ENCODE measurements at places on chromosomes 7 and 10.

- DNase-seq: no peak
Measured at GRCh38 chr7:99127636-99128035, 16.3 kb downstream of the SMURF1 start.

DNA sequence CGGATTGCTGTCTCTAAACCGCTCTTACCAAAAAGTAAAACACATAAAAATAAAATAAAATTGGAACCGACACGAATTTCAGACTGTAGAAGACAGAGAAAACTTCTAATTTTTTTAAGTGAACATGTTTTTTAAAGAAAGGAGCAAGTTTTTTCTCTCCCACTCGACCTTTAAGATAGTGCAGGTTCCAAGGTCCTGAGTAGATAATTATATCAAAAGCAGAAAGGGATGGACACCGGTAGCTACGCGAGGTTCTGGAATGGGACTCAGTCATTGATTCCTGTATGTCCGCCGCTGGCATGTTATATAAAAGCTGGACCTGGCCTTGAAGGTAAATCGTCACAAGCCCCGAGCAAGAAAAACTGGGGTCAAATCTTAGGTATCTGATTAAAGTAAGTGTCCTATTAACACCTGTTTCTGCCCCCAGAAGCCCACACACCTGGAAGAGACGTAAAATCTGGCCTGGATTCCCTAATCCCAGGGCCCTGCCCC lies 462 bp upstream of the CISD1 start:
- no peak for DNase-seq

GRCh38 chr7:69893906-69894305 lies 295.6 kb downstream of the AUTS2 start:
- DNase-seq: no peak

GRCh38 chr7:54978364-54979116 lies 40.3 kb upstream of the EGFR start:
- no peak for DNase-seq

DNA sequence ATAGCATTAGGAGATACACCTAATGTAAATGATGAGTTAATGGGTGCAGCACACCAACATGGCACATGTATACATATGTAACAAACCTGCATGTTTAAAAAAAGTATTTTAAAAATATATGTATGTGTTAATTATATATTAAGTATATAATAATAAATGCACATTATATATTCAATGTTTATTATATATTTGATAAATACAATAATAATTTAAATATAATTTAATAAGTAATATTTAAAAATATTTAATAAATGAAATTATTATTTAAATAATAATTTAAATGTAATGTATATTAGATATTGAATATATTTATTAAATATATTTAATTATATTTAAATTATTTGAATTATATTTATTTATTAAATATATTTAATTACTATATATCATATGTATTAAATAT lies 661.3 kb upstream of the COBL start:
- DNase-seq: no peak

DNA sequence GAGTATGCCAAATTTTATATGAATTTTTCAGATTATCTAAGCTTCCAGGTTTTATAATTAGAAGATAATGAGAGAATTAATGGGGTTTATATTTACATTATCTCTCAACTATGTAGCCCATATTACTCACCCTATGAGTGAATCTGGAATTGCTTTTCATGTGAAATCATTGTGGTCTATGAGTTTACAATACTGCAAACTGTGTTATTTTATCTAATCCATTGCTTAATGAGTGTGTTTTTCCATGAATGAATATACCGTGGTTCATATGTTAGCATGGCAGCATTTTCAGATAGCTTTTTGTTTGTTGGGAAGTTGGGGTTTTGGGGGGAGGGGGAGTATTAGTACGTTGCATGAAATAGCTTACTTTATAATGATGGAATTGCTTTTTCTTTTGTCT lies 44.5 kb downstream of the FGFBP3 start:
- no peak for DNase-seq

DNA sequence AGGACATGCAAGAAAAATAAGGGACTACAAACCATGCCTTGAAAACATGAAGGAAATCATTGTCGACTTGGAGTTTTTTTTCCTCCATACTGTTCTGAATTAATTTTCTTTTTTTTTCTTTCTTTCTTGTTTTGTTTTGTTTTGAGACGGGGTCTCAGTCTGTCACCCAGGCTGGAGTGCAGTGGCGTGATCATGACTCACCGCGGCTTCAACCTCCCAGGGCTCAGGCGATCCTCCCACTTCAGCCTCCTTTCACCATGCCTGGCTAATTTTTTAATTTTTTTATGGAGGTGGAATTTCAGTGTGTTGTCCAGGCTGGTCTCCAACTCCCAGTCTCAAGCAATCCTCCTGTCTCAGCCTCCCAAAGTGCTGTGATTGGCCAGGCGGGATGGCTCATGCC lies 11.6 kb downstream of the UCMA start:
- no peak for DNase-seq

- no peak for DNase-seq
Measured at GRCh38 chr10:22852712-22853353, 75.0 kb upstream of the ARMC3 start.

DNA sequence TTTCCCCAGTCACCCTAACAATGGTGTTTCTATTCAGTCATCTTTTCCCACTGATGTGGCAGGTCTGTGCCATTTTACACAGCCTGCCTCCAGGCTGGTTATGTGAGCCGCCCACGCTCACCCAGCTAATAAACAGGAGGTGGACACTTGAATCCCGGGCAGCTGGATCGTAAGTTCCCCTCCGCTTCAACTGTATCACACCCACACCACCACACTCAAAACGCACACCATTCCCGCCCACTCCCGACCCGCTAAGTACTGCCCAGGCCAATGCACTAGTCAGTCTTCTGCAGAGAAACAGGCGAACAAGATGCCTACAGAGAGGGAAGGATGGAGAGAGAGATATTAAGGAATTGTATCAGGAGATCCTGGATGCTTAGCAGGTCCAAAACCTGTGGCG lies 38.9 kb upstream of the PFKP start:
- DNase-seq: no peak

DNA sequence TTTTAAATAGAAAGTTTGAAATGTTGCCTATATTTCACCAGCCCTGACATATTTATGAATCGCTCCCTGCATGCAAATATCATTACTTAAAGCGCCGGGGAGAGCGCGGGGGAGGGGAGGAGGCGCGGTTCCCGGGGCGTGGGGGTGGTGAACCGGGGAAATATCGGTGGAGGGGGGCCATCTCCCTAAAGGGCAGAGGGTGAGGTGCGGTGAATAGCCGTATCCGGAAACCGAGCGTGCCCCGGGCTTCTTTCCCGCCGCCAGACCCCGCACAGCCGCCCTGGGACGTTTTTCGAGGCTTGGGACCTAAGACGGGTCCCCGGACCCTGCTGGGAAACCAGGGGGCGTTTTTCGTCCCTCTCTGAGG lies 6.9 kb upstream of the ZNF503 start:
- no peak for DNase-seq

GRCh38 chr7:70239918-70240317 lies 641.6 kb downstream of the AUTS2 start:
- DNase-seq: no peak

DNA sequence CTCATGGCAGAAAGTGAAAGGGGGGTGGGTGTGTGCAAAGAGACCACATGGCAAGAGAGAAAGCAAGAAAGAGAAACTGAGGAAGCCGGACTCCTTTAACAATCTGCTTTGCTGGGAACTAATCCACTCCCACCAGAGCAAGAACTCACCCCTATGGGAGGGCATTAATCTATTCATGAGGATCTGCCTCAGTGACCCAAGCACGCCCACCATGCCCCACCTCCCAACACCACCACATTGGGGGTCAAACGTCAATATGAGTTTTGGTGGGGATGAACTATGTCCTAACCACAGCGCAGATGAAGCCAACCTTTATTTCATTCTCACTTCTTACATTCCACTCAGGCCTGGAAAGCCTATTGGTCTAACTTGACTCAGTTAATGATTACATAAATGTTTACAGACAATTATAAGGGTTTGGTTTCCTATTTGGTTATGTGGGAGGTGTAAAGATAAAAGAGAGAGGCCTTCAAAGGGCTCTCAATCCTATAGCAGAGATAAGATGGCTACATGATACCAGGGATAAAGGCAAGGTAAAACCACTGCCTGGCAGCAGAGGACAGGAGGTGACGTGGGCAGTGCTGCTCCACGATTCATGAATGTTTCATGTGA lies 601.8 kb downstream of the PARD3 start:
- no peak for DNase-seq

- no peak for DNase-seq
Measured at GRCh38 chr10:35569111-35569707, 35.9 kb upstream of the GJD4 start.

- DNase-seq: no peak
Measured at GRCh38 chr7:38951213-38951612, 26.5 kb upstream of the POU6F2 start.

- no peak for DNase-seq
Measured at GRCh38 chr10:5963071-5963470, 14.3 kb downstream of the IL15RA start.

DNA sequence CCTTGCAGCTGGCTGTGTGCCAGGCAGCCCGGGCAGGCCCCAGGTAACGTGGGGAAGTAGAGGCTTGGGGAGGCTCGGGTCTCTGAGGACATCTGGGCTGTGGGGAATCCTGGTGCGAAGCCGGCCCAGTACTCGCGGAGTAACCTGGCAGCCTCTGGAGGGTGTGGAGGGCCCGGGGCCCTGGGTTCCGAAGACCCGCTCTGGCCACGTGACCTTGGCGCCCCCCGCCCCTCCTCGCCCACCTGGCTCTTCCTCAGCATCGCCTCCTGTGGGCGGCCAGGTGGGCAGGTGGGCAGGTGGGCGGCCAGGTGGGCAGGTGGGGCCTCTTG lies 143.1 kb downstream of the WDR37 start:
- no peak for DNase-seq

DNA sequence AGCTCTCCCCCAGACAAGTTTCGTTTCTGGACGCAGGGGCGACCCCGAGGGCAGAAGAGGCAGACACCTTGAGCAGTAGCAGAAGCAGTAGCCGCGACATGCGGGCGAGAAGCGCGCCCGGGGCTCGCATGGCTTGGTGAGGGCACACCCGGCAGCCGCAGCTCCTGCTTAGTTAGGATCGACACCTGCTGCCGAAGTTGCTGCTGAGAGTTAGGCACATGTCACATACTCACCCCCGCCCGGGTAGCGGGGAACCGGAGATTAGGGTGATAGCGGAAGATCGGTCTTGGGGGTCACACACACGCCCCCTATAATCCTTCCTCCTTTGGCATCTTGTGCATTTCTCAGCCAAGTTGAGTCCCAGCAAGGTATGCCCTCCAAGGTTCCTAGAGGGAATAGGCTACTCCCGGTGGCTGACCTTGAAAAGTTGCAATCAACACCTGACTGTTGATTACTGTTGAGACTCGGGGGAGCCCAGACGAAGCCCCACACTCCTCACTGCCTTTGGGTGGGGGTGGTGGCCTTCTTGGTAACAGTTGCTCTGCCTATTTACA lies 668 bp downstream of the GPR37 start:
- no peak for DNase-seq

DNA sequence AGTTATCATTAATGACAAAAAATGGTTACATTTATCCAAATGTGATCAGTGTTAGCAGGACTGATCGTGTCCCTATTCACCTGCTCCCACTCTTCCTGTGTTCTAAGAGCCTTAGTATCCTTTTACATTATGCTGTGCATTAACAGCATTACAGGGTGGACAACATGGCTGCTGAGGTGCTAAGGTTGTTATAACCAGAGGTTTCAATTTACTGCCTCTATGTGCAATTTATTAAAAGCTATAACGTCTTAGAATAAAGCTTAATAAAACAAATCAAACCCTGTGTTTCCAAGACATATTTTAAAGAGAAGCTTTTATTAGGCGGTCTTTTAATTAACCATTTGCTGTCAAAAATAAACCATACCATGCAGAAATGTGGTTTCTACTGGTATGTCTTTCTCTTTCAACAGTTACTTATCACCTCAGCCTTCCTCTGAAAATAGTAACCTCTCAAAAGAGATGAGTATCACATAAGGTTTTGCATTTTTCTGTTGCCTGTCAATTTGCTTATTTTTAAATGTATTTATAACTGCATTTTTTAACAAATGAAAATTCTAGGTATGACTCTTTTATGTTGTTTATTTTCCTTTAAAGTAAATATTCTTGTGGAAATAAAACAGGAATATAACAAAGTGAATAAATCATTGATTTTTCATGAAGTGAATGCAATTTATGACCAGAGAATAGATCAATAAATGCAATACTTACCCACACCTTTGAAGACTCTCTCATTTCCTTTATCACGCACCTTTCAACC lies 849.8 kb upstream of the SORCS1 start:
- DNase-seq: no peak

Data from RCC 7860 (cell line).